ENCODE measurements at places on chromosomes 7 and 10.

GRCh38 chr10:109987452-109988211 lies 20.2 kb upstream of the ADD3 start:
- no peak for DNase-seq

DNA sequence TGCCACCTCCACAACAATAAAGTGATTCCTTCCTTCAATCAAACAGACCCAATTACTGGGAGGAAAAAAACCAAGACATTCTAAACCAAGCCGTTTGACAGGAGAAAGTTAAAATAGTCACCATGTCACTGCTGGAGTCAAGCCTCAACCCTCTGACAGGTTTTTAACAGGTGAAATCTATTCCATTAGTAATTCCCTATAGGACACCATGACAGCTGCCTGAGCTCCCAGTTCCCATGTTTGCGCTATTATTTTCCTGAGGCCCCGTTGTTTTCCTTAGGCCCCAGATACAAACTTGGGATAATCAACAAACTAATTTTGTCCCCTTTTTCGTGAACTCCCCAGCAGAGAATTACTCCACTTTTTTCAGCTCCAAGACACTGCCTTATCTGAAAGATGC lies 113.9 kb downstream of the ARL5B start:
- DNase-seq: no peak

- DNase-seq: no peak
These were observed 18.4 kb upstream of the CCDC71L start for GRCh38 chr7:106679153-106679931.

DNA sequence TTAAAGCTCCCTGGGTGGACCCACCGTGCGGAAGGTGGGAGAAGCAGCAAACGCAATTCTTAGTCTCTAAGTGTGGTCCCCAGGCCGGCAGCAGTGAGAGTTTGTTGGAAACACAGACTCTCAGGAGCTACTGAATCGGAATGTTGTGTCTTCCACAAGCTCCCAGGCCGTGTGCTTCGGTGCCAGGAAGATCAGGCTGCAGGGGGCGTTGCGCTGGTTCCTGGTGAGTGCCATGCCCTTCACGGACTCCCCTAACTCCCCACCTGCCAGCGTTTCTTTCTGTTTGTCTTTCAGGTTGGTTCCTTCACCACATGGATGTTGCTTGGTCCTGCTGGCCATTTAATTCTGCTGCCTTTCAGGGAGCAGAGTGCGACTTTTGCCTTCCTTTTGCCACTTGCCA lies 91.2 kb upstream of the PITRM1 start:
- DNase-seq: no peak

- no peak for DNase-seq
These were observed 24.4 kb downstream of the CPED1 start for GRCh38 chr7:121012919-121013318.

DNA sequence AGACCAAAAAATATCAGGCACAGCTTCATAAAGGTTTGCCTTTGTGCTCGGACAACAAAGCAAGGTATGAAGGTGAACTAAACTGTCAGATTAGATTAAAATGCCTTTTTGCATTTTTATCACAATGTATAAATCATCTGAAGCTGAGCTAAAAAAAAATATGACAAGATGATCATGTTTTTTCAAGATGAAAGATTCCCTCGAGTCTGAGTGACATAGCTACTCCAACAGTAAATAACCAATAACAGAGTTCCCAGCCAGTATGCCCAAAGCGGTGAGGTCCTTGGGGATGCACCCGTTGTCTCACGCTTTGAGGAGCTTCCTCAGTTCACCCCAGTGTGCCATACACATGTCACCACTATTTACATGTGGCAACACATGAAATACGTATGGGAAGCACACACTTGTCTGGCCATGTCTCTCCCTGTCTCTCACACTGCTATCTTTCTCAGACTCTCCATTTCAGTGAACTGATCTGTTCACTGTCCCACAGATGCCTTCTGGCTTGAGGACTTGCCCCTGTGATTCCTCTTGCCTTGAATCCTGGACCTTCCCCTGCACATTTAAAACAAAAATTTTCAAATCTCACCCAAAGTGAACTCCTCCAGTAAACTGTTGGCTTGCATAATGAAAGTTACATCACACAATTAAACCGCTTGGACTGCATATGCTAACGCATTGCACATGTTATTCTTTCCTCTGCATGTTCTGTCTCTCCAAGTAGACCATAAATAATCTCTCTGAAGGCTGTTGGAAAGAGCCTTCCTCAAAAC lies 2.6 kb upstream of the PIK3CG start:
- DNase-seq: no peak

DNA sequence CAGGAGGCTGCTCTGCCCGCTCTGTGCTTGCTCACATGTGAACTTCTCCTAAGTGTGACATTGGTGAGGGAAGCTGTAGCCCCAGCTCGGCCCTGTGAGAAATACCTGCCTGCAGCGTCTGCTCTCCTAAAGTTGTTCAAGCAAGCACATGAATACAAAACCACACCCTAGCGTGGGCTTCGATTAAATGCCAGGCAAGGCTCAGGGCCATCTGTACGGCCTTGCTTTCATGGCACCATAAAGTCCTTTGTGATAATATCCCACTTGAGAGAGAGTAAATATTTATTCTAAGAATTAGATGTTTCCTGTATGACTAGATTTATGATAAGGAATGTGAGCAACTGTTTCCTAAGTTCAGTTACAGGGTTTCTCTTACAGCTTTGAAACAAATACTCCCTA lies 262.8 kb upstream of the KLF14 start:
- DNase-seq: no peak

GRCh38 chr10:129602938-129603535 lies 136.0 kb downstream of the MGMT start:
- DNase-seq: no peak

DNA sequence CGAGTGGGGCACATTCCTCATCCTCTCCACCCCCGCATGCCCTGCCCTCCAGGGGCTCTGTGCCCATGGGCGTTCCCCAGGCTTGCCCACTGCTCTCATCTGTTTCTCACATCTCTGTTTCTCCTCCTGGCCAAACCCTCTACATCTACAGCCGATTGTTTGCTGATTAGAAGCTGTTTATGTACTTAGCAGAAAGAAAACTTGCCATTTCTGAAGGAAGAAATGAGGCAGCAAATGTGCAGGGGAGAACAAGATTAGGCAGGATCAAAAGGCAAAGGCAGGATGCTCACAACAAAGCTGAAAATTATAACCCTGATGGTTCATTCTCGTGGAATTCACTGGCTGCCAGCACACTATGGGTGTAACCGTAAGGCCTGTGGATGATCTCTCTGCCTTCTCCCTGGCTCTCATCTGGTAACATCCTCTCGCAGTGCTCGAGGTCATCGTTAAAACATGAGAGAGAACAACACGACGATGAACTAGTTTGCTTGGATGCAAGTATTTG lies 111.6 kb upstream of the KLF14 start:
- no peak for DNase-seq

DNA sequence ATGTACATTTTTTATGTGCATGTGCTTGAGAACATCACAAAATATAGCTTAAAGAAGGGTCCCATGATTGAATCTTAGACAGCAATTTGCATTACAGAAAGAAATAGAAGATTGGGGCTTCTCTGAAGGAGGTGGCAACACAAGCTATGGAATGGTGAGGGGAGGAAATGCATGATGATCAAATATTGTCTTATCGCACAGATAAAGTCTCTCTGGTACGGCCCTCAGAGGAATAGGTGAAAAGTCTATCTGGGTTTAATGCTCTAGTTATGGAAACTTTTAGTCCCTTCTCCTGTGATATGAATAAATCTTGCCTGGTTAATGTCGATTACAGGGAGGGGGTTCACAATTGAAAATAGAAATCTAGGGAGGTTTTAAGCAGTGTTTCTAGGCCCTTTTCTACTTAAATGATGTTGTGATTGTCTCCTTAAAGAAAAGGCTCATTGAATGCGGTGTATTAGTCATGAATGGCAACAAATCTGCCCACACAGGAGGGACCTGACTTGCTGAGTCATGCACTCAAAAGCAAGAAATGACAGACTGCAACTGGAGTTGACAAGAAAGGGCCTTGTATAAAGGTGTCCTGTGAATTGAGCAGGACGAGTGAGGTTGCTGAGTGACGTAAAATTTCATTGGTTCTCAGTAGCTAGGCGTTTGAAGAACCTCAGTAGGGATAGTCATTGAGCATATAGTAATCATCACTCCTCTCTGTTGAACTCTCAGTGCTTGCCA lies 133.4 kb upstream of the CSTF2T start:
- no peak for DNase-seq

- DNase-seq: no peak
These were observed 259.7 kb upstream of the FERD3L start for GRCh38 chr7:19404912-19405329.

DNA sequence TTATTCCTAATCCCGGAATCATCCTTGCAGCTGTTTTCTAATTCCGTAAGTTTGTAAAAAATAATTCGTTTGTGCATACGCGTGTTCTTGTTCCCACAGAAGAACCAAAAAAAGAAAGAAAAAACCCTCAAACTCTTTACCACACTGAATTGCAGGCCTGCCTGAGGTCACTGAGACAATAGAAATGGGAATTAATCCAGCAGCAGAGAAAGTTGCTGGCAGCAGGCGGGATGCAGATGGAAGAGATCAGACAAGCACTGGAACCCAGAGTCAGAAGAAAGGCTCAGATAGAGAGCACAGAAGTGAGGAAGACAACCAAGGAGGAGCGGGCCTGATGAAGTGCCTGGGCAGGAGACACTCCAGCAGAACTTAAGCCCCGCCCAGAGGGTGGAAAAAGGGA lies 141.5 kb upstream of the VWC2 start:
- no peak for DNase-seq
